ENCODE measurements at places on chromosomes 16 and 17.

DNA sequence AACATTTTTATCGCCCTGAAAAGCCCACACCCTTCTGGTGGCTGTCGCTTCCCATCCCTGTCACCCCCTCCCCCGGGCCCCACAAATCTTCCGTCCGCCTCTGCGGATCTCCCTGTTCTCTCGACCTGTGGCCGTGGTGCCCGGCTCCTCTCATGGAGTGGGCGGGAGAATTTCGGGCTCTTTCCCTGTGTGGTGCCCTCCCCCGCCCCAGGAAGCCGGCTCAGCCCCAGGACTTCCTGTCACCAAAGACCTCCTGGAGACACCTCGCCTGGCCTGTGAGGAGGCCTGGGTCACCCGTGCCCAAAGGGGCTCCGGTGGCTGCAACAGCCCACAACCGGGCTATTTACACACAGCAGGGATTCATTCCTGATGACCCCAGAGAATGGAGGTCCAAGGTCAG lies 26.1 kb upstream of the UBE2I start:
- no peak for DNase-seq

DNA sequence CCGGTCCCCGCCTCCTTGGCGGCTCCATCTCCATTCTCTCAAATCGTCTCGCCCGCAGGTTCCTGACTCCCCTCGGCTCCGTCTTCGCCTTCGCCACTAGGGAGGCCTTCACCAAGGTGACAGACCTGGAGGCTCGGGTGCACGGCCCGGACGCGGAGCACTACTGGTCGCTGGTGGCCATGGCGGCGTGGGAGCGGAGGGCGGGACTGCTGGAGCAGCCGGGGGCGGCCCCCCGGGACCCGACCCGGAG lies 862 bp downstream of the GLTPD2 start:
- DNase-seq: no peak

DNA sequence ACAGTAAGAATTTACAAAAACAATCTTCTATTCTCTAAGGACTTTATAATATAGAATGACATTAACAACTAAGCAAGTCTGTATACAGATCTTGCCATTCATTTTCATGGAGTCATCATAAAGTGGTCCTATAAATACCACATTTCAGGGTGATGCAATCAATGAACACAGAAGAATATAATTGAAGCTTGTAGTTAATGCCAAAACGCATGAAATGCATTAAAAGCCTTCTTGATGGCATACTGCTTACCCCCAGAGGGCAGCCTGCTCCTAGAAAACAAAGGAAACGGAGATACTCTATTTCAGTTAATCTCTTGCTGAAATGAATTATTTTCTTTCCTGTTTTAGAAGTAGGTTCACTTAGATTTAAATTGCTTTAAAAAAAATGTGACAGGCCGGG lies 45.2 kb upstream of the STAC2 start:
- DNase-seq: no peak

DNA sequence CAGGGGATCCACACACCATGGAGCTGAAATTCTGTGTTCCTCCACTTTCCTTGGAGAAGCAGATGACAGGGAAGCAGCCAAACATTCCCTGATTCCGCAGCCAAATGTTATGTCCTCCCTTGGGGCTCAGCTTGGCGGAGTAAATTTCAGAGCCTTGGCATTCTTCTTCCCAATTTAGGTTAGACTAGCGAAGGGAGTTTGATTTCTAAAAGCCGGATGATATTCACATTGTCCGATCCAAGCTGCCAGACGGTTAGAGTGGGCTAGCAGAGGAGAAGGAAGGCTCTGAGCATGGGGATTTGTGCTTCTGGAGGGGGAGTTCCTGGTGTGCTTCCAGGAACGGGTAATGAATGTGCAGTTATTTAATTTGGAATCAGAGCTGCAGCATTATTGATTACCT lies 380.4 kb upstream of the EEF2KMT start:
- no peak for DNase-seq

DNA sequence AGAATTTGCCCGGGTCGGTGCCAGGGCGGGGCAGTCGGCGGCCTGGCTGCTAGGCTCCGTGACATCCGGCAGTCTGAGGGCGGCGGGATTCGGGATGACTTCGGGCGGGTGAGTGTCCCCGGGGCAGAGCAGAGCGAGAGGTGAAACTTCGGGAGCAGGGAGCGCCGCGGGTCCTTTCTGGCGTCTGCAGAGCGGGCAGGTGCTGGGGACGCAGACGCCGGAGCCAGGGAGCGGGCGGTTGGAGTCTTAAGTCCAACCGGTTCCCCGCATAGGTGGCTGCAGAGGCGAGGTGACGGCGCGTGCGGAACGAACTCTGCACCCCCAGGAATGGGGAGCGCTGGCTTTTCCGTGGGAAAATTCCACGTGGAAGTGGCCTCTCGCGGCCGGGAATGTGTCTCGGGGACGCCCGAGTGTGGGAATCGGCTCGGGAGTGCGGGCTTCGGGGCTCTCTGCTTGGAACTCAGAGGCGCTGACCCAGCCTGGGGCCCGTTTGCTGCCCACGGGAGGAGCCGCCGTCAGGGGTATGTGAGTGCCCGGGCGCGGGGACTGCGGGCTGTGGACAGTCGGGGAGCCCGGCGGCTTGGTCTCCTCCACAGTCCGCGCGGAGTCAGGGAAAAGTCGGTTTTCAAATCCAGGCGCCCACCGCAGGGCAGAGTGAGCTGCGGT lies at the start of gene B4GALNT2:
Gene B4GALNT2, plus strand, starts transcription at position 71 of the 666 bp plus-strand sequence. Its CDS starts 24 bp downstream, at position 95.
- DNase-seq: peak; percentile 14

DNA sequence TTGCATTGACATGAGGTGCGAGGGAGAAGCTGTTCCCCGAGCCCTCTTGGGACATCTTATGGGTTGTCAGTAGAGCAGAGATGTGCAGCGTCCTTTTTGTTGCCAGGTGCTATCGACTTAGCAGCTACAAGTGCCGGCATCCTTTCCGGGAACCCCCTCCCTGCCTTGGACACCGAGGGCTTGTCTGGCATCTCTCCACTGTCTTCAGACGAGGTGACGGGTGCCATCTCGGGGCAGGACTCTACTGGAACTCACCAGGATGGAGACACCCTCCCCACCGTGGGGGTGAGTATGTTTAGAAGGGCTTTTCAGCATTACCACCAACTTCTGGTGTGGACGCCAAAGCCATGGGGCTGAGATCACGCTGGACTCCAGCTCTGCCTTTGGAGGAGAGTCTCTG lies 11.8 kb upstream of the JPT2 start:
- no peak for DNase-seq

- DNase-seq: peak; percentile 49
Observed at GRCh38 chr17:77455111-77455890, 314.5 kb downstream of the SEC14L1 start.

- no peak for DNase-seq
Observed at GRCh38 chr17:68831170-68831569, 124.0 kb downstream of the ABCA8 start.

DNA sequence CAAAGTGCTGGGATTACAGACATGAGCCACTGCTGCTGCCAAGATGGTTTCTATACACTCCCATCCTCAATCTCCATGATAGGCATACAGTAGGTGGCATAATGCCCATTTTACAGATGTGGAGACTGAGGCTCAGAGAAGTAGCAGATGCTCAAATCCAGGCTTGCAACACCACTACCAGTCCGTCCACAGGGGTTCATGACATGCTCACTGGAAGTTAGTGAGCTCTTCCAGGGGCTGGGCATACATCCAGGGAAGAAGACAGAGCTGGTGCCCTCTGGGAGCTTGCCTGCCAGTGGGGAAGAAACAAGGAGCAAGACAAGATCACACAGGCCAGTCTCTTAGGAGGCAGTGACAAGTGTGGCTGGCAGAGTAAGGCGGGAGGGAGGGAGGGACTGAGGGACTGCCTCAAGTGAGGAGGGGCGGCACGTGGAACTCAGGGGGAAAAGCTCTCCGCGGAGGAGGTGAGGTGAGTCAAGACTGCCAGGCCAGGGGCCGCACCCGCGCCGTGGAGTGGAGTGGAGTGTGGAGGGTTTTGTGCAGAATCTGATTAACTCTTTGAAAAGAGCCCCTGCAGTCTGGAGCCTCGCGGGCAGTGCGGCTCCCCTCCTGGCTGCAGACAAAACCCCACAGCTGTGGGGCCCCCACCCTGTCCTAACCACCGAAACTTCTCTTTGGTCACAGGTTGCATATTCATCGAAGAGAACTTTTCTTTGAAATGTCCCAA lies 27.9 kb downstream of the SREBF1 start:
- DNase-seq: no peak

GRCh38 chr16:59973966-59974365 lies 1239.8 kb upstream of the GOT2 start:
- no peak for DNase-seq

- DNase-seq: peak; percentile 51
Observed at GRCh38 chr16:16992975-16993765, 477.6 kb downstream of the XYLT1 start.

GRCh38 chr17:46772475-46773220 lies 45.8 kb downstream of the WNT3 start:
- DNase-seq: no peak

DNA sequence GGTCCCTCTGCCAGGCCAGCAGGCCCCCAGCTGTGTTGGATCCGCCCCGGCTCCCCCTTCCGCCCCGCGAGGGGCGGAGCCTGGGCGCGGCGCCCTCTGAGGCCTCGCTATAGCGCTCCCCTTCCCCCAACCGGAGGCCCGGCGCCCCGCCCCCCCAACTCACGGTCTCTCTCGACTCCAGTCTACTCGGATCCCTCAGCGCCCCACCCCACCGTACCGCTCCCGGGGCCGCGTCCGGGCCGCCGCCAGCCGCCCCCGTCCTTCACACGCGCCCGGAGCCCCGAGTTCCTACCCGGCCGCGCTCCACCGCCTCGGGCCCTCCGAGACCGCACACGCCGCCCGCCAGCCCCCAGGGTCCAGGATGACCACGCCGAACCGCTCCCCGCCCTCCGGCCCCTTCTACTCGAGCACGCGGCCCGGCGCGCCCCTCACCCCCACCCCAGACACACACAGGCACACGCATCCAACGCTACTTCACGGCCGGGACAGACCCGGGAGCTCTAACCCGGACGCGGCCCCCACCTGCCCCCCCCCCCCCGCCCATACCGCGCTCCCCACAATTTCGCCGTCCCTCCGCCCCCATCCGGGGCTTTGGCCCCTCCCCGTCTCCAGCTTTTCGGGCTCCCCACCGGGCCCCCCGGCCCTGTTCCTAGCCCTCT lies 1.4 kb downstream of the PHF23 start:
- DNase-seq: peak; percentile 93

DNA sequence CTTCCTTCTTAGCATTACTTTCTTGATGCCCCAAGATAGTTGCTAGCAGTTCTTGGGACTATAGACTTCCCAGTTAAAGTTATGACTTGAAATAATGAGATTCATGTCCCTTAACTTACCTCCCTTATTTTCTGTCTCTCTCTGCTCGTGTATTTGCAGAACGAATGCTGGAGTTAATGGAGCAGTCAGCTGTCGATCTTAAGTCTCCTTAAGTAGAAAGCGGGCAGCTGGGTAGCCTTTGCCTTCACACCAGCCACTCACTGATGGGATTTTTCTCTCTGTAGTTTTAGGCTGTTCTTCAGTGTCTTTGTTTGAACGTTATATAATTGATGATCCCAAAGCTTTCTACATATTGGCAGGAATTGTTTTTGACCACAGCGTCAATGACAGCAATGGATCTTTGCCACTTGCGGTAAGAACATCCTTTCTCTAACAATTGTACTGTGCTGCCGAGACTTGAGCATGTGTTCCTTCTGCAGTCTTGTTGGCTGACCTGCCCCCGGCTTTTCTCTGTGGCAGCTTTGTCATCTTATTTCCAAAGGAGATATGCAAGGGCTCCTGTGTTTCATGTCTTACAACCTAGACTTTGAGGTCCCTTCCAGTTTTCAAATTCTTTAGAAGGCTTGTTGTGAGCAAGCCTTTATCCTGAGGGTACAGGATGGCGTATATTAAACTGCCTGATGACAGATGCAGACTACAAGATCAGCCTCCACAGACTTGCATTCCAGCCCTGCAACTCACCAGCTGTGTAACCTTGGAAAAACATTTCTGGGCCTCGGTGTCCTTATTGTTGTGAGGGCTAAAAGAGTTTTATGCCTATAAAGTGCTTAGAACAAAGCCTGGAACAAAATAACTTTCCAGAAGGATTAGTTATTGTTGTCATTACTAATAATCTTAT lies 25.1 kb upstream of the ABCA3 start:
- no peak for DNase-seq

DNA sequence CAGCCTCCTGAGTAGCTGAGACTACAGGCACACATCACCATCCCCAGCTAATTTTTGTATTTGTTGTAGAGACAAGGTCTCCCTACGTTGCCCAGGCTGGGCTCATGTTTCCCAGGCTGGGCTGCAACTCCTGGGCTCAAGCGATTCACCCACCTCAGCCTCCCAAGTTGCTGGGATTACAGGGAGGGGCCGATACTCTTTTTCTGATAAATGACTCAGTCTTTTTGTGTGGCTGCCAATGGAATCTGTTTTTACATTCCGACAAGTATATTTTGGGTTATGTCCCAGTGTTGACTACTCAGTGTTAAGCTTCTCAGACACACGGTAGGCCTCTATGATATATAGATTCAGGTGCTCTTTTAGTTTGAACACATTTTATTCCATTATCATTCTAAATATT lies 58.1 kb downstream of the SLFN11 start:
- DNase-seq: no peak

DNA sequence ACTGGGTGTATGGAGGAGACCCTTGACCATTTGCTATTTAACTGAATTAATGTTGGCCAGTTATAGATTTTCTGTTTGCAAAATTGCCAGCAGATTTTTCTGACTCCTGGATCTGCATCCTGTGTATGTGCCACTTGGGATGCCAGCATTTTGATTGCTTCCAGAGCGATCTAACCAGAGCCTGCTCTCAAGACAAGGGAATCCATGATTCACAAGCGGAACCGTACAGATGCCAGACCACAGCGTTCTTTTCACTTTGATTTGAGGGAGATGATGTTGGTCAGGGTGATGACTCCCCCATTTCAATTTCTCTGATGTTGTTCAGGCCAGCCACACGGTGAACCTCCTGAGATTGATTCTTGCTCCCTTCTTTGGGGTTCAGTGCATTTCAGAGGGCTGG lies 228.7 kb downstream of the CDH13 start:
- DNase-seq: no peak

DNA sequence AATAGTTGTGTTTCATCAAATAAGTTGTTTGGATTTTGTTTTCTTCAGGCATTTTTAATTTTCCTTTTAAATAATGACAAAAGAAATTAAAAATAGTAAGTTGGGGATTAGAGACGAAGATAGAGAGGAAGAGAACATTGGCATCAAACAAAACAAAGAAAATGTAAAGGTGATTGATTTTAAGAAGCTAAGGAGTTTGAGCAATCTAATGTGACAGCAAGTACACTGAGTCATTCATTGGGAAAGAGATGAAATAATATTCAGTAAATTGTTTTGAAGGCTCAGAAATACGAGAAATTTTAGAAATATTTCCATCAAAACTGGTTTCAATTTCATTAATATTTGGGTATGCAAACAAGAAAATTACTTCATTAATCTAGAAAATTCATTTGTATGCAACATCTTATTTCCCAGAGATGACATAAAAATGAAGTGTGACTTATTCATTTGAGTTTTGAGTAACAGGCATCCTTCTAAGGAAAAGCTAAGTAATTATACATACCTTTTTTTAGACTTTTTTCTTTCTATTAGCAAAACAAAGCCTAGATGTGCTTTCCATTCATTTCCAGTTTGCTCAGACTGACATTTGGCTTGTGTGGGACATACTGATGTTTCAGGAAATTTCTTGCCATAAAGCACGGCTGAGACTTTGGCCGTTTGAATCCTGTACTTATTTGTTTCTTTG lies 66.7 kb downstream of the COX10 start:
- no peak for DNase-seq

Measured in CD4-positive, alpha-beta T cell treated with Interleukin-6 for 4 hours (primary cell).